Suprapubic skin (tissue), 4 donors: ENCODE measurements at places on chromosomes 11 and 22.

- DNase-seq, result no peak
Observed at GRCh38 chr11:74471668-74472429, 4.5 kb upstream of the KCNE3 start.

DNA sequence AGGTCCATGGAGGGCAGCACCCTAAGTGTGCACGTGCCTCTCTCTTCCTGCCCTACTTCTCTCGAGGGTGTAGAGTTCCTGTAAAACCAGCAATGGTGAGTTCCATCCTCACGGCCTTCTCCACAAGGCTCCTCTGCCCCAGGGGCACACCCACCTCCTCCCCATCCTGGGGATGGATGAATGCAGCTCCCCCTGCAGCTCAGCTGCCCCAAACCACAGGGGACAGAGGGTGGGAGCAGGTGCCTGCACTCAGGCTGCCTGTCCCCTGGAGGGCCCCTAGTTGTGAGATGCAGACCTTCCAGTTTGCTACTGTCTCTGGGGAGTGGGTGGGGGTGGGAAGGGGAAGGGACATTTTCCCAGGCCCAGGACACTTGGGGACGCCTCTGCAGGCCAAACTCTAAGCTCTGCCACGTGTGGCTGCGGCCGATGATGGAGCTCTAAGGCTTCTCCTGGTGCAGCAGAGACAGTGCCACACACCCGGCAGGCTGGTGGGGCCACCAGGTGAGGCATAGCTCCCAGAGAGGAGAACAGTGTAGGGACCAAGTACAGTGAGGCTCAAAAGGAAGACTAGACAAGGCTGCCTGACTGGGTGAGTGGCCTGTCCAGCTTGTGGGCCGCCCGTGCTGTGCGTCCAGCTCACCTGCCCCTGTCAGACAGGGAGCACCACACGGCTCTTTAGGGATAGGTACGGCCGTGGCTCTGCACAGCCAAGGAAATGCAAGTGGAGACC is 540.9 kb downstream of the TBC1D22A start:
- DNase-seq, result peak; percentile 20

- DNase-seq, result no peak
Observed at GRCh38 chr11:68442433-68442832, 18.1 kb upstream of the PPP6R3 start.

- no peak for DNase-seq
Observed at GRCh38 chr11:17479284-17480214, 2.9 kb upstream of the ABCC8 start.

GRCh38 chr11:72039856-72040401 is 40.4 kb downstream of the NUMA1 start:
- peak; percentile 66 for DNase-seq

DNA sequence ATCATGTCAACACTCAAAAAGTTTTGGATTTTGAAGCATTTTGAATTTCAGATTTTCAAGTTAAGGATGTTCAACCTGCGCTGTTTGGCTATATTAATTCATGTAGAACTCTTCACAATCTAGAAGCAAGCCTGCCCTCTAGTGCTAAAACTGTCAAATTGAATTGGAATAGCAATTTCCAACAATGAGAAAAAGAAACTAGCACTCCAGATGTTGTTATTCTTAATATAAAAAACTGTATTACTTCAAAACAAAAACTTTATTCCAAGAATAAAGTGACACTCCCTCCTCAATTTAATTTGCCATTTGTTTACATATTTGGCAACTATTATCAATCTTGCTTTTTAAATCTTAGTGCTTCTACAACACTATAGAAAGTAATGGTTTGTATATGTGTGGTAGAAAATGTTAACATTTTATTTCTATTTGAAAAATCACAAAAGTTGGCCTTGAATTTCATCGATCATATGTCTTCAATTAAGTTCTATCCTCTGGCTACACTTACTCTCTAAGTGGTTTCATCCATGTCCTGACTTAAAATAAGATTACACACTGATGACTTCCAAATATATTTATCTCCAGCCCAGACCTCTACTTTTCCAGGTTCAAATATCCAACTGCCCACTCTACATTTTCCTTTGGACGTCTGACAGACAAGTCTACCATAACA is 36.6 kb downstream of the DCUN1D5 start:
- no peak for DNase-seq

DNA sequence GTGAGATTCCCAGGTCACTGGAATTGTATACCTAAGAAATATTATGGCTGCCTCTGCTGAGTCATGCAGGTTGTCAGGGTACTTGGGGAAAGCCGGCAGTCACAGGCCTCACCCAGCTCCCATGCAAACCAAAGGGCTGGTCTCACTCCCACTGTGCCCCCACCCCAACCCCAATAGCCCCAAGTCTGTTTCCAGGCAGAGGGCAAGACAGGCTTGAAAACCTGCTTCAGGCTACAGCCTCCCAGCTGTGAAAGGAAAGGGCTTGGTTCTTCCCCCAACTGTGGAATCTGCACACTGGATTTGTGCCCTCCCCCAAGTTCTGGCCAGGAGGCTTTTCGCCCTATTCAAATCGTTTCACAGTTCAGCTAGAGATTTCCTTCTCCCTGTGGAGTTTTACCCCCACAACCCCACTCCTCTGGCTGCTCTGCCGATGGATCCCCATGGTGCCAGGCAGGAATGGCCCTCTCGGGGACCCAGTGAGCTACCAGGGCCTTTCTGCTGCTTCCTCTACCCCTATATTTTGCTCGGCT is 37.0 kb upstream of the ABTB2 start:
- no peak for DNase-seq

GRCh38 chr22:31328544-31328960 is 17.6 kb downstream of the PATZ1 start:
- no peak for DNase-seq

DNA sequence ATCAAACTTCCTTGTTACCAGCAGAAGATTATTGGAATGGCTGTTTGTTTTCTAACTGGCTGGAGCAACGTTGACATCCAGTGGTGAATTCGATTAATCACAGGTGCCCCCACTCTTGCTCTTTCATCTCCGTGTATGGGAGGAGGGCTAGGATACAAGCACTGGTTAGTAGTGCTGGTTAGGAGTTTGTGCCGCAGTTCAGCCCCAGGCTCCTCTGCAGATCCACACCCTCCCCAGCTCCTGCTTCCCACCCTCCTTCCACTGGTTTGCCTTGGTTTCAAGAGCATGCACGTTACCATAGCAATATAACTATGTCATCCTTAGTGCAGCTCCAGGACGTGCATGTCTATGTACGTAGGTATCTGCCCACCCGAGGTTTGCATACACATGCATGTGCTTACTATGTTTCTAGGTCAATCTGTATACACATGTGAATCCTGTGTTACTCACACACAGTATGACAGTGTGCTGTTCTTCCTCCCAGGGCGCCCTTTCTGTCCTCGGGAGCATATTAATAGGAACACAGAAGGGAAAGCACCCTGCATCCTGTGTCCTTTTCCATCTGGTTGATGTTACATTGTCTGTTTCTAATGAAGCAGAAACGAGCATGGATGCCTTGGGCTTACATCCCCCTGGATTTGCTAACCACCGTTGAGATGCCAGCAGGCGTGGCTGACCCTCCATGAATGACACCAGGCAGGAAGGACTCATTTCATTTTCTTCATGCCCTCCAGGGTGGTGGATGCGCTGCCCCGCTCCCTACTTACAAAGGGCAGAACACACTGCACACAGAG is 539.3 kb downstream of the OPCML start:
- no peak for DNase-seq

GRCh38 chr11:76699451-76700091 is 29.0 kb upstream of the LRRC32 start:
- no peak for DNase-seq

- DNase-seq, result no peak
Observed at GRCh38 chr11:74327076-74327475, 15.6 kb upstream of the P4HA3 start.

GRCh38 chr22:49576241-49577141 is 251.2 kb downstream of the BRD1 start:
- peak; percentile 44 for DNase-seq

DNA sequence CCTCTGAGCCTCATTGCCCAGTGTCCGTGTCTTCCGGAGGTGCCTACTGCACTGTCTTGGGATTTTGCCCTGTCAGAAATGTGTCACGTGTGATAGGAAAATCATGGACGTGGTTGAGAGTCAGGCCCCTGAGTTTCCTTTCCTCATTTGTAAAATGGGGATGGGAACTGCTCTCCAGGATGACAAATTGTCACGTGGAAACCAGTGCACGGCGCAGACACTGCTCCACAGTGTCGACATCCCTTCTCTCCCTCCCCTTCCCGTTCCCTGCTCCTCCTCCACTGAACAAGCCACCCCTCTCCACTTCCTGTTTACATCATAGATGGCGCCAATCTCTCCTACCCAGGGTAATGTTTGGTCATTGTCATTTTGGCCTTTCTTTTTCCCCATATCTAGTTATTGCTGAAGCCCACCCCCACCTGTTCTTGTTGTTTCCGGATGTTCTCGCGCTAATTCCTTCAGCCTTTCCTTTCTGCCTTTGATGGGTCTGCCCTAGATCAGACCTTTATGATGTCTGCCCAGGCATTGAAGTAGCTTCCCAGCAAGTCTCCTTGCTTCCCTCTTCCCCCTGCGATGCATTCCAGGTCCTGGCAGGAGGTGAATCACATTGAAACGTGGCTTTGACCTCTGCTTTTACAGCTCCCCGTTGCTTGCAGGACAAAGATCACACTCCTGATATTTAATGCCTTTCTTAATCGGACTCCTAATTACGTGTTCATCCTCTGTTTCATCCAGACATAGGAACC is 91.8 kb downstream of the TBC1D22A start:
- no peak for DNase-seq

GRCh38 chr22:39646398-39647063 is 76.0 kb downstream of the CACNA1I start:
- no peak for DNase-seq

DNA sequence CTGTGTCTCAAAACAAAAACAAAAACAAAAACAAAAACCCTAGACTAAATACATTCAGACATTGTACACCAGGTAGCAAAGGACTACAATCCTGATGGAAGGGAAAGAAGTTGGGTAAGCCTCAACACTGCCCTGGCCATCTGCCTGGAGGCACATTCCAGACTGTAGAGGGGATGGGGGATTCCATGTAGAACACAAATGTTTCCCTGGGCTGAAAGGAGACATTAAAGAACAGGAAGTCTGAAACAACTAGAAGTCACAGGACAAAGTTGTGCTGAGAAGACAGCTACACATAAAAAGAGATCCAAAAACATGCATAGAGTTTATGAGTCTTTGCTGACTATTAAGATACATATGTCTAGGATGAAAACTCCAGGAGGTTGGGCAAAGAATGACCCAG is 83.9 kb downstream of the RRAS2 start:
- DNase-seq, result no peak

DNA sequence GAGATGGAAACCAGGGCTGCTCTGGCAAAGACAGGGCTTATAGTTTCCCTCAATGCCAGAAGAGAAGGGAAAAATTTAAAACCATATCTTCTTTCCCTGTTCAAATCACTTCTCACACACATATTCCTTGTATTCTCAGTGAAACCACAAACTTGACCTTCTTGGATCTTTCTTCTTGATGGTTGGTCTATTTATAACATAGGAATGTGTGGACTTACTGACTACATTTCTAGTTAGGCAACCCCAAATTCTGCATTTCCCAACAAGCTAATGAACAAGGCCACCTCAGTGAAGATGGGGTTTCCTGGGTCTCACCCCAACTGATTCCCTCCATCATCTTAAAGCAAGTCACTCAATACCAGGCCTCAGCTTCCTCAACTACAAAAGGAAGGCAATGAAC is 3.8 kb upstream of the QSER1 start:
- no peak for DNase-seq

- DNase-seq, result no peak
Observed at GRCh38 chr11:105344938-105345337, 205.4 kb upstream of the CARD18 start.

DNA sequence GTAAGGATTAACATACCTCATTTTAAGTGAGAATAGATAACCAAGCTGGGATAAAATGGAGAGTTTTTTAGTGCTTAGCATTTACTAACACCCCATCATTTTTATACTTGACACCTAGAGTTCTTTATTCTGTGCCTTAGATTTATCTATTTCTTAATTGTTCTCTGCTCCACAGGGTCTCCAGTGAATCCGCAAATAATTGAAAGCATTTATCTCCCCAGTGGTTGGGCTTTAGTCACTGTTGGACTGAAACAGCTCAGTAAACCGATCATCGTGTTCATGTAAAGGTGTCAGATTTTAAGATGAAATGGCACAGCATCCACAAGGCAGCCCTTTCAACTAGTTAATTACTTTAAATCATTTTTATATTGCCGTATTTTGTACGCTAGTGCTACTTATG is 17.8 kb upstream of the GRIA4 start:
- DNase-seq, result no peak

GRCh38 chr11:65551572-65552387 is 6.4 kb downstream of the LTBP3 start:
- no peak for DNase-seq

DNA sequence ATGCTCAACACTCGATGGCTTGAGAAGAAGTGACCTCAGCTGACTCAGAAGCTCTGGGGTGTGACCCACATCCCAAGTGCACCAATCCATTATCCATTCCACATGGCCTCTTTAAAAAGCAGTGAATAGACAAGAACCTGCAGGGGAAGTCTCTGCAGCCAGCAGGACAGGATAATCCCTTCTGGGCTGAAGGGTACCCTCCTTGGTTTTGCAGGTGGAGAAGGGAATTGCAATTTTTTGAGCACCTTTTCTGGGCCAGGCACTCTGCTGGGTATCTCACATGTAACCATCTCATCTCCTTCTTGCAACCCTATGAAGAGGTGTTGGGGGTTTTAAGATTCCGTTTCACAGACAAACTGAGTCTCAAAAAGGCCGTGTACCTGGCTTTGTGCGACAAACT is 76.6 kb downstream of the MYO18B start:
- DNase-seq, result no peak

- DNase-seq, result peak; percentile 61
Observed at GRCh38 chr22:29224121-29224858, 18.6 kb downstream of the EMID1 start.

DNA sequence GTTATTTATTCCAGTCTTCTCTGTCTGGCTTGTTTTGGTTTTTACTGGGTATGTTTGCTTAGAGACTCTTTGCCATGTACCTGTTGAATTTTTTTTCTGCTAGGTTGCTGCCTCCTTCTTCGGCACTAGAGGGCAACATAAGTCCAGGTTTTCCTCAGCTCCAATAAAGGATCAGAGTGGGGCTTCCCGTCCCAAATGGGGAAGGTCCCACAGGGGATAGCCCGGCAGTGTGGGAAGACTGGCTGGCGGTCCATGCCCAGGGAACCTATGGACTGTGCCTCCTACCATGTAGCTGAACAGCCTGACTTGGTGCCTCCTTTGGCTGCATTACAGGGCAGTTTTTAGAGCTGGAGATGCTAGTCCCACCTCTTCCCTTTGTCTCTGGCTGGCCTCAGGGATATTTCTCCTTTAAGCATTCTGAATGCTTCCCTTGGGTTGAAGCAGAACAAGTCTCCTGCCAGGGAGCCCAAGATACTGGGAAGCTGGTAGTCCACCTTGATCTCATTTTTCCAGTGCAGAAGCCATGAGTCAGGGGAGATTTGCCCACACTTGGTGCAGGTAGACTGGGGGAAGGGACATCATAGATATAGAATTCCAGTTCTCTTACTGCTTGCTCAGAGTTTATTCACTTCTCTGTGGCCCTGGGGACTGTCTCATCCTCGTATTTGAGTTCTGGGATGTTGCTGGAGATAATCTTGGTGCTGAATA is 60.2 kb downstream of the BRD1 start:
- DNase-seq, result no peak
